Endothelial cell of umbilical vein (primary cell): ENCODE measurements at places on chromosomes 6 and 20. TPM values are rescaled to one million over a fixed set of nuclear protein-coding genes. Genes with fewer than 3 reads are reported as not detected.

CST2 gene
- total RNA-seq: not detected in 2 replicates

RHAG gene
- not detected in 2 replicates for total RNA-seq

BANF2 gene
- not detected in 2 replicates for total RNA-seq

DNA sequence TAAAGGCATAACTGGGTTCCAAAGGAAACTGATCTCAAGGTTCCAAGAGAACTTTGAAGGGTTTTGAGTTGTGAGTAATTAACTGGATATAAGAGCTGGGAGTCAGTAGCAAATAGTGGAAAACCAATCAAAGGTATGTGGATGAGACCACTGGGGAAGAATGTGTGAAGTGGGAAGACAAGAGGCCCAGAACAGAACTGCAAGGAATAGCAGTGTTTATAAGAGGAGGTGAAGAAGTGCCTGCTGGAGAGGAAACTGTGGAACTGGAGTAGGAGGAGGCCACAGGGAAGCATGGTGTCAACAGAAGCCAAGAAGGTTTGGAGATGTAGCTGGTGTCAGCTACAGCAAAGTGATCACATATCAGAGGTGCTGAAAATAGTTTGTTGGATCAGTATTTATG, 18.7 kb upstream of the HDAC2 start:
- DNase-seq: no peak

GRCh38 chr6:82924799-82925535, 140.7 kb downstream of the UBE3D start:
- DNase-seq: peak; percentile 6

SRC gene
- total RNA-seq: 29.4 and 30.7 TPM in 2 replicates

- DNase-seq: no peak
Observed at GRCh38 chr20:57265997-57266290, 497 bp downstream of the BMP7 start.

- no peak for DNase-seq
Observed at GRCh38 chr6:134080171-134080795, 27.9 kb upstream of the SLC2A12 start.

- no peak for DNase-seq
Observed at GRCh38 chr6:39203436-39204159, 25.7 kb downstream of the KCNK5 start.

GRCh38 chr20:3043322-3043721, at the start of gene GNRH2:
Gene GNRH2 (plus strand): TSS chr20:3043622. CDS start chr20:3044415, 793 bp downstream.
- DNase-seq: no peak

SEMG1 gene
- total RNA-seq: not detected in 2 replicates

DNA sequence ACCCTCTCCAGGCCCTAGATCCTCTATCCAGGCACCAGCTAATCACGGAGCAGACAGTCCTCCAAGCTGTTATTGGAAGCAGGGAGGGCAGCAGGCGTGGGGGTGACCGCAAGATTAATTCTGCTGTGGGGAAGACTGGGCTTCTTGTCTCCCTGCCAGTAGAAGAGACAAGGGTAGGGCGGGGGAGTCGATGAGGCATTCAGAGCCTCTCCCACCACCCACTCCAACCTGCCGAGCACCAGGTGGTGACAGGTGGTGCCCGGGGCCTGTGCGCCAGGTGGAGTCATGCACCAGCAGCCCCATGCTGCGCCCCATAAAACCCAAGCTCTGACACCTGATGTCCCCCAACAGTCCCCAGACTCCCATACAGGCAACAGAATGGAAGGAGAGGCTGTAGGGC, 89.6 kb downstream of the CDH22 start:
- no peak for DNase-seq

GRCh38 chr6:45428727-45429126, 51.0 kb upstream of the SUPT3H start:
- no peak for DNase-seq

DNA sequence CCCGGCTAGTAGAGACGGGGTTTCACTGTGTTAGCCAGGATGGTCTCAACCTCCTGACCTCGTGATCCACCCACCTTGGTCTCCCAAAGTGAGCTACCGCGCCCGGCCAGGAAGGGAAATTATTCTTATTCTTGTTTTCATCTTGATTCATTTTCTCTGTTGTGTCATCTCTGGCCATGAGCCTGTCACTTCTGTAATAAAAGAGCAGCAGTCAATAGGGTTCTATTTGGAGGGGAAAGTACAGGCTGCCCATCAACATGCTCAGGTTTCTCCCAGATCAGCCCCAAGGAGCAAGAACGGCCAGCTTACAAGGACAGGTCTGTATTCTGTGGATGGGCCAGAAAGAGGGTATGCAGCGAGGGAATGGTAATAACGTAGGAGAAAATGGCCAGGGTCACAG, 345.0 kb downstream of the PREX1 start:
- no peak for DNase-seq

GRCh38 chr6:100343316-100344077, 121.2 kb downstream of the SIM1 start:
- DNase-seq: peak; percentile 38

GRCh38 chr6:48069280-48069679, 41.7 kb downstream of the PTCHD4 start:
- DNase-seq: no peak

- no peak for DNase-seq
Observed at GRCh38 chr6:83958241-83958685, 75.3 kb upstream of the MRAP2 start.

GRCh38 chr6:67393356-67393755, 1241.7 kb upstream of the ADGRB3 start:
- no peak for DNase-seq

- DNase-seq: no peak
Observed at GRCh38 chr6:166444446-166444845, 61.7 kb upstream of the MPC1 start.

OR2H1 gene
- total RNA-seq: not detected in 2 replicates
